ENCODE measurements at places on chromosomes 2 and 18.
A peak's percentile ranks its signal among the peaks of the same experiment; 100 is the strongest.

DNA sequence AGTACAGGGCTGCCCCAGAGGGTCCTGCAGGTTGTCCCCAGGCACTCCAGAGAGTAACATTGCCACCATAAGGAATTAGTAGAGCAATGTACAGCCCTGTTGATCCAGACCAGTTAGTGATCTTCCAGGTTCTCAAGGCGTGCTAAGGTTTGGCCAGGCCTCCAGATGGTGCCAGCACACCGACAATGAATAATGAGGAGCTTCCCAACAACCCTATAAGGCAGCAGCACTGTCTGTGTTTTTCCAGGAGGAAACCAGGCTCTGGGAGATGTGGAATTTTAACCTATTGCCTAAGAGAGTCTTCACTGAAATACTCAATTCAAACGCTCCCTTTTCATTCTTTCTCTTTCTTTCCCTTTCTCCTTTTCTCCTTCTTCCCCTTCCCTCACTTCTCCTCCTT, 122.1 kb downstream of the MGAT5 start:
- DNase-seq = no peak

DNA sequence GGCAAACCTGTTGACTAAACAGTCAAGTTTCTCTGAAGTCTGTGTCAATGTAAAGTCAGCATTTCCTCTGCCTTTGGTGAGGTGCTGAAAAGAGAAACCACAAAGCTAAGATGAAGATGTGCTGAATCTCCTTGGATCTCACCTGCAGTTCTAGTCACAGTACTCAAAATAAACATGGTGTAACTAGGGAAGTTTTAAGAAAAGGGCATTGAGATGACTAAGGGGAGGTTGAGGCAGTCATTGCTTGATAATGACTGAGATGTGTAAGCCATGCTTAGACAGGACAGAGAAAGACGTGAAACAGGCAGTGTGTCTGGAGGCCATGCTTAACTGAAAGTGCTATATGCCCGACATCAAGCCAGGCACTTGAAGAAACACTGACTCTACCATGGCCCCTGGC, 1010.0 kb upstream of the CELF4 start:
- DNase-seq = no peak

- no peak for DNase-seq
Measured at GRCh38 chr2:226703514-226703913, 96.1 kb downstream of the IRS1 start.

DNA sequence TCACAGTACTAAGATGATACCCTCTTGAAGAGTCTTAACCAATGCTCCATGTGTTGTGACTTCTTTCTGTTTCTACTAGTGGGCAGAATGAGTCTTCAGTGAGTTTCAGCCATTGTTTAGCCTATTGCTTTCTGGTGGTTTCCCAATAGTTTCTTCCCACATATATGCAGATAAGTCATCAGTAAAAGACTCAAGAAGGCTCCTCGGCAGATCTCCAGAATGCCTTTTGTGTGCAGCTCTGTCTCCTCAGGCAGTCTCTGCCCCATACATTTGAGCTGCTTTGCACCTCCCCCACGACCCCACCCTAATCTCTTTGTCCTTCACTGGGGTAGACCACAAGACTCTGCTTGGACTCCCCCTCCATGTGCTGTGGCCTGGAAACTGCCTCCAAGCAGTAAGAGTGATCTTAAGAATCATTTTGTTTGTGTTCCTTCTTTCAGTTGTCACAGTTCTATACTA, 71.6 kb upstream of the CHRNA1 start:
- no peak for DNase-seq

DNA sequence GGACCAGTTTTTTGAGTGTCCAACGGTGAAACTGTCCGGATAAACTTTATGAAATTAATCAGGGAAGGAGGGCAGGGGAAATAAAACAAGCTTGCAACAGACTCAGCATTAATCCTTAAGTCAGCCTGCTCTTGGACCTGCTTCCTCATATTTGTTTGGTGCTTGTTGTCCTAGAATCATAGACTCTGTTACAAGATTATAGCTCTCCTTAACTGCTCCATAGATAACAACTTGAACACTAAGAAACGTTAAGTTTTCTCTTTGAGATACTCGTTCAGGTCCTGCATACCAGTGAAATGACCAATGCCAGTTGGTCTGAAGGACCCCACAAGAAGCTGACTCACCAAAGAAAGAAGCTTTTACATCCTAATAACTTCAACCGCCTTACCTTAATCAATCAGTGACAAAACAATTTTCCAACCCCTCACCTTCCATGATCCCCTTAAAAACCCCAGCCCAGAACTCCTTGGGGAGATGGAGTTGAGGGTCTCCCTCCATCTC, 493.2 kb downstream of the PID1 start:
- DNase-seq = no peak

DNA sequence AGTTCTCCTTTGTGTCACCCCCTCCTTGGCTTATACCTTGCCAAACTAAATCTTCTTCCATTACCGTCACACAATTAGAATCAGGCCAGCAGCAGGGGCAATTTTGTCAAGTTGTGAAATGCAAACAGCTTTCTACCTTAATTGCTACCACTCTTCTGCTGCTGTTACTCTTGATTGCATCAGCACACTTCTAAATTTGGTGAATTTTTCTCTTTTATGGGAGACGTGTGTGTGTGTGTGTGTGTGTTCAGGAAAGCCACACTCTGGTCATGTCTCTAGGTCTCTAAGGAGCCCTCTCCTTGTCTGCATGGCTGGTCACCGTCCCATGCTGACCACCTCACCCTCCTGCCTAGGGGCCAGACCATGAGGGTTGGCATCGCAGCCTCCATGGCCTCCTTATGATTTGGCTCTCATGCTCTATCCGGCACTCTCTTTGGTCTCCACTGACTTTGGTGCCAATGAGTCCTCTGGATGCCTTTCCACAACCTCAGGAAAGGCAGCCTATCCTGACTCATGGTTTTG, 87.7 kb downstream of the GATA6 start:
- DNase-seq = no peak

DNA sequence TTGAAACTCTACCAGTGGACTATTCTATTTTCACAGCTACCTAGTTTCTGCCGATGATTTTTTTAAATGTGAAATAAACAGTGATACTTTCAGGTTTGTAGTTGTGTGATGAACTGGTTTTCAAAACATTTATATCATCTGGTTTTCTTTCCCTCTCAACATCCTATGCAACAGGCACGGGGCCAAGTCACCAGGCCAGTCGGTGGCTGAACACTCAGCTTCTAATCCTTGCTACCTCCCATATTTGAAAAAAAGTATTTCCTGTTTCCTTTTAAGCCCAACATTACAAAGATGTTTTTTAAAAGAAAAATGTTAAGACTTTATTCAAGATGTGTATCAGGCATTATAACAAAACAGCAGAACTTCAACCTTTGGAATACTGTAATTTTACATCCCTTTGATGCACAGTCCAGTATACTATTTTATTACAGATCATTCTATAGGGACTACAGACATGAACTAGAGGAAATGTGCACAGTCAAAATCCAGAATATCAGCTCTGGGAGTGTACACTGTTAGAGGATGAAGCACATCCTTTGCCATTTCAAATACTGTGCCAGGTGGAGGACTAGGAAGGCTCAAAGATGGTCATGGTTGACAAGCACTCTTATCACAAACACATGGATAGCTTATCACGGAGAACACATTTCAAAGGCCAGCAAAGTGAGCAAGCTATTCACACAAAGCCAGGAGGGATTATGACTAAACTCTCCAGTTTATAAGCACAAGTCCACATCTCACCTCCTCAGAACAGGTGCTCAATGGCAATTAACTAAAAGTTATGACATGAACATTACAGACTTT, 14.6 kb downstream of the MRPL35 start:
- no peak for DNase-seq

DNA sequence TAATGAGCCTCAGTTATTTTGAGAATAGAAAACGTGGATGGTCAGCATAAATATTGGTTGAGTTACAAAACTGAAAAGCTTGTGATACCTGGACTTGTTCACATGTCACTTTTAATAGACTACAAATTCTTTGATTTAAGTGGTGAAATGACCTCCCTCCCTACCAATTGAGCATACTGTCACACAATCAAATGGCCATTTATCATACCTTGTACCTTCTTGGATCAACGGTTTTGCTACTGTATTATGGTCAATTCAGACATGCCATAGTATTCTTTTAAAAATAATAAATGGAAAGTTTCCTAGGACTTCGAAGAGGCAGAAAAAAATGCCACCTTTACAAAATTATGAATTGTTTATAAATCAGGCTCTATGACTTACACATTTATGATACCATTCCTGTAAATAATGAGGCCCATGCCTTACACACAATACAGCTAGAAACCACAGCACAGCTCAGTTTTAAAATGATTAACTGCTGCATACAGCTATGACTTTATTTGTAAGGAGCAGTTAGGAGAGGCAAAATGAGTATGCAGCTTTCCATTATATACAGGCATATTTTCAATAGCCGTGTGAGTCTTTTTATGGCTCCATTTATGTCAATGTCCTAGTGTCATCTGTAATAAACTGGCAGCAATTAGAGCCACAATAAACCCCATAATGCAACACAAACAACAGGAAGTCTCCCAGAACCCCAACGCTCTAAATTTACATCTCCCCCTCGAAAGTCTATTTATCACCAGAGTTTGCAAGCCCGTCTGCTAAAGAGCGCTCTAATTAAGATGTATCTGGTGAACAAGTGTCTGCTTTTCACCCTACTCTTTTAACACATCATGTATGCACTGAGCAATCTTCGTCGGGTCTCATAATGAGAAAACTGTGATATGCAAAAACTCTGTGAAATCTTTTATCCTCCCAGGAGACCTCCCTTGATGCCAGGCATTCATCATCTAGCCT, 176.1 kb downstream of the ZNF521 start:
- no peak for DNase-seq

- no peak for DNase-seq
Measured at GRCh38 chr18:27314996-27315395, 129.9 kb upstream of the CHST9 start.

- DNase-seq = no peak
Measured at GRCh38 chr2:85780316-85781012, 26.7 kb downstream of the ATOH8 start.

DNA sequence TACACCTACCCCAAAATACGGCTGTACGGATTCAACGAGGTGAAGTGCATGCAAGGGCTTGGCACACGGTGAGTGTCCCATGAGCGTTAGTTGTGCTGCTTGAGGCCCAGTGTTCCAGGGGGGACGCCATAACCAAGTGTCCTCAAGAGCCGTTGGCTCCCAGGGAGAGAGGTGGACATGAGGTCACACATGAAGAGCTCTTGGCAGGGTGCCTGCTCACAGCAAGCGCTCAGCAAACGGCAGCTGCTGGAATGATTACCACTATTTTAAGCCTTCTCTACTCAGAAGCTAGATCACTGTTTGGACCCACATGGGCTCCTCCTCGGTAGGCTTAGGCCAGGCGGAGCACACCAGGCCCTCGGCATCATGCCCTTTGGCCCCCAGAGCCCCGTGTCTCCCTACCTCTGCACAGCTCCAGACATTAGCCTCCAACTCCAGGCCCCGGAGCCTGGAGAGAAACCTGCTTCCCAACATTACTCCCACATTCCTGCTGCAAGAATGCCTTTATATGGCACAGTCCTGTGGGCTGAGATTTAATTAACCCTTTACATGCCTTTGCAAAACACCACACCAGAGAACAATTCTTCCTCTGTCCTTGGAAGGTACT, 68.4 kb upstream of the PPP1CB start:
- peak; percentile 89 for DNase-seq

DNA sequence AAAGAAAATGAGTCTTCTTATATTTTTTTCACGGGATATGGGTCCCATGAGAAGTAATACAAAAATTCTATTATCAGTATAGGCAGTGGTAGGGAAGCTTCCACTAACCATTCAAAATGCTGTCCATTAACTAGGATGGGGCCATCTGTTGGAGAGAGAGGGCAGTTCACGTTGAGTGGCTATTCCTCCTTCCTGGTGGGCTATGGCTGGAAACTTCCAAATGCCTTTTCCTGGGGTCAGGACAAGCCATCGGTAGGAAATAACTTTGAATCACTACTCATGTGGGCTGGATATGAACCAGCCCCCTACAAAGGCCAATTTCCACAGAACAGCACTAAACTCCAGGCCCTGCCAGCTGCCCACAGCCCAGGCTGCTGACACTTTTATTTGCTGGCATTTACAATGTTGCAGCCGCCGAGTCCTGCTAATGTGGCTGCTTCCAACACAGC, 156.1 kb upstream of the HNRNPA3 start:
- DNase-seq = no peak

DNA sequence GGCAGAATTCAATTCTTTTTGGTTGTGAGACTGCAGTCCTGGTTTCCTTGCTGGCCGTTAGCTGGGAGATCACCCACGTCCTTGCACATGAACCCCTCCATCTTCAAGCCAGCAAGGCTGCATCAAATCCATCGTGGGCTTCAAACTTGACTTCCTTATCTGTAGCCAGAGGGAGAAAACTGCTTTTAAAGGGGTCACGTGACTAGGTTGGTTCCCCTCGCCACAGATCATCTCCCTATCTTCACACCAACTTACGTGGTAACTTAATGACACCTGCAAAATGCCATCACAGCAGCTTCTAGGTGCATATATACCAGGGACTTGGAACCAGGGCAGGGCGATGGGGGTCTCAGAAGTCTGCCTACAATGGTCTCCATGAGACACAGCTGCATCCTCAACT, 169.5 kb downstream of the MTCL1 start:
- DNase-seq = no peak

DNA sequence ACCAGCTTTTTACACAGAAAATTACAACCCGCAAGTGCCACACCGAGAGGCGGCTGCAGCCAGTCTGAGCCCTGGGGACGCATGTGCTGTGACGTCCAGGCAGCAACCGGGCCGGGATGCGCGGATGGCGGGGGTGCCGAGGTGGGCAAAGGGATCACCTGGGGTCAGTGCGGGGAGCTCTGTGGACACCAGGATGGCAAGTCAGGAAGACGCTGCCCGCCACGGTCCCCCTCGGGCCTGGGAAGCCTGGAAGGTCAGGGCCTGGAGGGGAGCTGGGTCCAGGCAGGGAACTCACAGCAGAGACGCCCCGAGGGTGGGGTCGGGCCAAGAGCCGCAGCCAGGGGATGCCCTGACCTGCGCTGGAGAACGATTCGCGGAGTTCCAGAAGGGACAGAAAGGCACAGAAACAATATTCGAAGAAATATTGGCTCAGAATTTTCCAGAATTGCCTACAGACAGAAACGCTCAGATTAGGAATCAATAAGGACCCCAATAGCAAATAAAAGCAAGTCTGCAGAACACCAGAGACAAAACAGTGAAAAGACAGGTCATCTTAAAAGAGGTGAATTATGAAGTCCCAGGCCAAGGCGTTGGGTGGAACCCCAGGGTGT, 11.7 kb upstream of the KIF1A start:
- no peak for DNase-seq
